OCI-LY7 (cell line): ENCODE measurements at places on chromosomes 4 and X. TPM values are rescaled to one million over a fixed set of nuclear protein-coding genes. Genes with fewer than 3 reads are reported as not detected.
A peak's percentile ranks its signal among the peaks of the same experiment; 100 is the strongest.

DNA sequence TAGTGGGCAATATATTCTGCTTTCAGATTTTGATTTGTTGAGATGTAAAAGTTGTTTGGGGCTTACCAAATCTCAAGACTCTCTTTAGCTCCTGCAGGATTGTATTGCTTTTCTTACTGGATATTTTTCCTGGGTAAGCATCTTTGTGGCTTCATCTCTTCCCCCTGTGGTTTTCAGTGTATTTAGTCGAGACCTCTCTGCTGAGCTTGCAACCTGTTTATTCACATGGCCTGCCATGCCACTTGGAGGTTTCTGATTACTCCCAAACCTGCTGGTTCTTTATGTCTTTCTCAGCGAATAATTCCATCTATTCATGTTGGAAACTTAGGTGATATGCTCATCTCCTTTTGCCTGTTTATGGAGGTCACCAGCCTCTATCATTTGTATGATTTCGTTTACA, 10.9 kb downstream of the CCNG2 start:
- no peak for DNase-seq

DNA sequence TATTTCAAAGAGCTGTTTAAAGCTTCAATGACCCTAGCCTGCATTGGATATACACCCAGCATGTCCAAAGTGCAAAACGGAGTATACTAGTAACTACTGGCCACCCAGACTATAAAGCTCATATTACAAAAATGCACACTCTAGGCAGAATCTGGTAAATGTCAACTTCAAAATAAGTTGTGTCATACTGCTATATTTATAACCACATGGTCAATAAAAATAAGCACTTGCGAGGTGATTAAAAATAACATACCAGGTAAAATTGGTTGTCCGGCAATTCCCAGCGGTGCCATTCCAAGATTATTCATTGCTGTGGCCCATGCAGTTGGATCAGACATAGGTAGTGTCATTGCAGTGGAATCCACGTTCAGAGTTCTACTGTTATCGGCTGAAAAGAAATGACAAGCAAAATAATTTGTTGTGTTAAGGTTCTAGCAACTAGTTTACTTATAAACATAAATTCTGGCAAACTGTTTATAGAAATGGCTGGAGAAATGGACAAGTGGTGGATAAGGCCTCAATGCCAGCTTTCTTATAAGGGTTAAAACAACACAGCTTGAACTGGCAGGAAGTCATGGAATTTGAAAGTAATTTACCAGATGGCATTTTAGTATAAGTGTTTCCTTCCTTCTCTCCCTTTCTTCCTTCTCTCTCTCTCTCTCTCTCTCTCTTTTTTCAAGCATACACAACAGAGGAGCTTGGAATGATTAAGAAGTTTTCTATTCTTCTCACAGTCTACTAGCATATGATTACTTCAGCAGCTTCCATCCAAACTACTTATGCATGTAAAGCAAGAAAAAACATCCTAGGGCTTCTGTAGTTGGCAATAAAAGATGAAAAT, 199.9 kb downstream of the ENOX2 start:
- no peak for DNase-seq

DNA sequence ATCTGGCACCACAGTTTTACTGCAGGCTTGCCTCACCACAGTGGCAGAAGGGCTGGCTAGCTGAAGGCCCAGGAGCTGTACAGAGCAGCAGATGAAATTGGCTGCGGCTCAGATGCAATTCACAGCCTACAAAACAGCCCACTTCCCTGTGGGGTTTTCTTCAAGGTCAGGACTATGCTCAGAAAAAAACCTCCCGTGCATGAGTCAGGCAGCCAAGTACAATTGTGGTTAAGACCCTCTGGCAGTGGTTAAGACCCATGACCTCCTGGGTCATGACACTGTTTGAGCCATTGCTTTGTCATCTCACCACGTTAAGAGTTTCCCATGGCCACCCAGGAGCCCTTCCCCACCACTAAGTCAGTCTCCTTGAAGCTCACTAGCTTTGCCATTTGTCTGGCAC, 276.3 kb downstream of the HNRNPD start:
- no peak for DNase-seq

DNA sequence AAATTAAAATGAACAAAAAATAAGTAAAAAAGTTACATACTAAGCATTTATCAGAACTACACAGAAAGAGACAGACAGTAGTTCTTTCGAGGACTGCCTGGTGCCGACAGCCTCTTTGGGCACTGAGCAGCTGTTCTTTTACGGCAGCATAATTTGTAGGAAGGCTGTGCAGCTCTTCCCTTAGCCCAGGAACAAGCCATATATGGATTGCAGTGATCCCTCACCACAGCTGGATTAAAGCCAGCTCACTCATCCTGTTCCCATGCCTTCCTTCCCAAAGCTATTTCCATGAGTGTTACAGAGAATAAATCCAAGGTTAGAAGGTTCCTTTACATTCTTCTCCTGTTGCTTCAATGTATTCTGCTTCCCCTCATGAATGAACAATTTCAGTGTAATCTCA, 71.7 kb downstream of the DDX60L start:
- DNase-seq: no peak

- peak; percentile 84 for DNase-seq
Measured at GRCh38 chrX:4754878-4755604, 1041.6 kb upstream of the PRKX start.

- DNase-seq: peak; percentile 54
Measured at GRCh38 chrX:45070116-45071007, 130.3 kb downstream of the DIPK2B start.

DNA sequence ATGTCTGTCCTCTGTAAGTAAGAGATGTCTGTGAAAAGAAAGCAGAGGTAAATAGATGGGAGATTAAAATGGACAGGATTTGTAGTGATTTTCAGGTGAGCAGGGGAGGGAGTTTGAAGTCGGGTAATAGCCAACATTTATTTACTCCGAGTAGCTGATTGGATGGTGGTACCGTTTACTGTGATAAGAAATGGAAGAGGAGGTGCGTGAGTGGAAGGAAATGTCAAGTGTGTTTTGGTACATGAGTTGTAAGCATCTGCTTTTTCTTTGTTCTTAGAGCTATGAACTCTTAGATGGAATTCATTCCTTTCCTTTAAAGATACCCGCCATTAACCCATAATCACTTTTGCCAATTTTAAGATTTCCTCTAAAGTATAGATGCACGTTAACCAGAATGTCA, 45.5 kb downstream of the SGMS2 start:
- no peak for DNase-seq

DNA sequence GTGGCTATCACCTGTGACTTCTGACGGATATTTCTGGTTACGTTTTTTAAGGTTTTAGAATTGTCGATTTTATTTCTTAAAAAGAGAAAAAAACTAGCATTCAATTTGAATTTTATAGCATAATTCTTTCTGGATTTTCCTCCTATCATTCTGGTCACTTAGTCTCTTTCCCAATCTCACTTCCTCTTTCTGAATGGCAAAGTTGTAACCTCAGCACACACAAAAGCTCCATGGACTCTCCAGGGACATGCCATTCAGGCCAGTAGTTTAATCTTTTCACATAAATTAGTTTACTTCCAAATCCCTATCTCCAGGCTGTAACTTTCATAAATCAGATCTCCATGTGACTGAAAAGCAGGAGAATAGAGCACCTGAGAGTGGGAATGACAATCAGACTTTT, 110.7 kb downstream of the ARAP2 start:
- DNase-seq: no peak

GRCh38 chrX:7109049-7109531, 38.4 kb upstream of the STS start:
- peak; percentile 59 for DNase-seq

DNA sequence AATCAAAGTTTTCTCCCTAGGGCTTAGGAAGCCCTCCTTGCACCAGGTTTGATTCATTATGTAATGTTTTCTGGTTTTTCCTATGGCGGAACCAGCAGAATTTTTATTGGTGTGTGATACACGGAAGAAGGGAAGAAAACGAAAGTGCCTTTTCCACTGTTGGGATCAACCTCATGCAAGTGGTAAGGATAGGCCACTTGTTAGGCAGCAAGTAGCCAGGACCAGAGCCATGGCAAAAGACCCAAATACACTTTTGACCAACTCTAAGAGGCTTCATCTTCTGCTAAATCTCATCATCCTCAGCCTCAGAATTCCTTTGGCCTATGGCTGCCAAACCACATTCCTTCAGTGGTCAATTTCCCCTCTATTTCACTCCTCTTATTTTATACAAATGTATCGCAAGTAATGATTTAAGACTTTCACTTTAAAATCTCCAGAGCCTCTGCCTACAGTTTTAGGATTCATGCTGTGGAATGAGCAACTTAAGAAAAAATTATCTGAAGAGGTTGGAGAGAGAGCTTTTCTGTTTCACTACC, 21.2 kb downstream of the PPAT start:
- DNase-seq: no peak

DNA sequence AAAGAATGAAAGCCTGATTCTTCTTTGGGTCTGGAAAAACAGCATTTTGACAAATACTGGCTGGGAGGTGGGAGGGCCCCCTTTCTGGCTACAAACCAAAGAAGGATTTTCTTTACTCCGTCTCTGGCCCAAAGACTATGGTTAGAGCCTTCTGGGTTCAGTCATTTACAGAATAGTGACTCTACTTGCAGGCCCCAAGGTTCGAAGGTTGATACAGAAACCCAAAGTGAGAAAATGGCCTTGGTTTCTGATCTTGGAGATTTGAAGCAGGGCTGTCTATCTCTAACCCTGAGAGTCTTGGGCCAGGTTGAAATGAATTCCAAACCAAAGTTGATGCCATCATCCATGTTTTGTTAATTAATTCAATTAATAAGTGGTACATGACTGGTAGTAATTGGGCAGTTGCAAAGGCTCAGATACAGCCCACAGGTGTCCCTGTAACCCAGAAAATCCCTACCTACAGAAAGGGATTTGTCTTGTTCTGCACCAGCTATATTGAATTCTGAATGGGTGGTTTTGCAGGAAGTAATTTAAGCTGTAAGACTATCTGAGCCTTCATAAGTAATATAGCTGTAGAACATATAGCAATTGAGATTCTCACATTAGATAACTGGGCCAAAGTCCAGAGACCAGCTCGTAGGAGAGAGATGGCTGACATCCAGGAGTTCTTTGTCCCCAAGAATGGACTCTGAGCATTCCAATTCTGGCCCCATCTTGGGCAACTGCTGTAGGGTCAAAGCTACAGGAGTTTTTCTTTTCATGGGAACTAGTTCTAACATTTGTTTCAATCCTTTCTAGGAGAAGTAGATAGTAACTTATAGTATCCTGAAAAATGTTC, 34.5 kb downstream of the CHRNA9 start:
- DNase-seq: no peak

GRCh38 chr4:166077782-166078181, 204.7 kb downstream of the TLL1 start:
- no peak for DNase-seq

- no peak for DNase-seq
Measured at GRCh38 chr4:36303426-36304137, 22.2 kb downstream of the DTHD1 start.

DNA sequence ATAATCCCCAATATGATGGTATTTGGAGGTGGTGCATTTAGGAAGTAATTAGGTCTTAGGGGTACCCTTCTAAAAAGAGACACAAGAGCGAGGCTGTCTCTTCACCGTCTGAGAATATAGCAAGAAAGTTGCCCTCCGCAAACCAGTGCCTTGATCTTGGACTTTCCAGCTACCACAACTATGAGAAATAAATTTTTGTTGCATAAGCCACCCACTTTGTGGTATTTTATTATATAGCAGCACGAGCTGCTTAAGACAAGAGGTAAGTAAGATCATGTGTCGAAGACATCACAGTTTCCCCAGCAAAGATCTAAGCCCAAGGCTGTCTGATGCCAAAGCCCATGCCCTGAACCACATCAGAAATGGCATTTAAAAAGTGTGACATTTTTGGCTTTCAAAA, 9.6 kb upstream of the EXOSC9 start:
- no peak for DNase-seq

DNA sequence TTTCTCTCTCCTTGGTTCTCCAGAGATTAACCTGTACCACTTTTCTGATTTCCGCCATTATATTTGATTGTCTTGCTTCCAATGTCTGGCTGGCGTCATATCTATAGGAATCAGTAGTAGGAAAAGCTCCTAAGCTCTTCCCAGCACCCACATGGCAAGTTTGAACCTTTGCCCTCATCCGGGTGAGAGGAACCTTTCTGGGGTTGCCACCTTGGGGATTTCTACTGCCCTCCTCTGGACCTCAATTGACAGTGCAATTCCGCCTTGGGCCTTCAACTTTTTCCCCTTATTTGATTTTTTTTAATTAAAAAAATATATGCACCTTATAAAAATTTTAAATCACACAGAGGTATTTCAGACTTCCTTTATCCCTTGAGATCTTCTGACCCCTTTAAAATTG, 2.0 kb upstream of the CXorf66 start:
- DNase-seq: peak; percentile 15

- DNase-seq: no peak
Measured at GRCh38 chr4:2790583-2791517, 2.0 kb upstream of the SH3BP2 start.

DNA sequence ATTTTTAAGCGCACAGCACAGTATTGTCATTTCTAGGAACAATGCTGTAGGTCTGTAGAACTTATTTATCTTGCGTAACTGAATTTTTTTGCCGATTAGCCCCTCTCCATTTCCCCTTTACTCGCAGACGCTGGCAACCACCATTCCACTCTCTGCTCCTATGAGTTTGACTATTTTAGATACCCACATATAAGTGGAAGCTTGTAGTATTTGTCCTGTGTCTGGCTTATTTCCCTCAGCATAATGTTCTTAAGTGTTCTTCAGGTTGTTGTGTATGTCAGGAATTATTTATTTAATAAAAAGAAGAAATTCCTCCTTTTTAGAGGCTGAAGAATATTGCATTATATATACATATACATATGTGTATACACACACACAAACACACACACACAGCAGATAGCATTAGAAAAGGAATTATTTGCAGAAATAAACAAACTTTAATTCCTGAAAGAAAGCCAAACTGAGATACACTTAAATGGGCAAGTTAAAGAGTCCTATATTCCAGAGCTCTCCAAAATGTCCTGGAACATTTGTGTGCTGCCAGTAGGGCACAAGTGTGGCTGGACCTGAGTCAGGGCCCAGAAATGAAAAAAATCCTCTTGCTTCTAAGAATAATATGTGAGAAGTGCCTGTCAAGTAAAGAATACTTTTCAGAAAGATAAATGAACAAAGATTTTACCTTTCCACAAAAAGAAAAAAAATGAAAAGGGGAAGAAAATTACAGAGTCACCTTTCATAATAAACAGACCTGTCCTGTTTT, 4.5 kb upstream of the ZNF330 start:
- no peak for DNase-seq

GRCh38 chr4:76947369-76947768, 2.2 kb upstream of the SEPTIN11 start:
- DNase-seq: no peak

- no peak for DNase-seq
Measured at GRCh38 chr4:143396695-143397094, 60.0 kb downstream of the GAB1 start.

USP11 gene
- 91.8 and 106 TPM in 2 replicates for total RNA-seq

NPY2R gene
- total RNA-seq: not detected in 2 replicates

CFAP47 gene
- not detected in 2 replicates for total RNA-seq

UGT2A1 gene
- total RNA-seq: not detected in 2 replicates

MEPE gene
- not detected in 2 replicates for total RNA-seq

TBX22 gene
- not detected in 2 replicates for total RNA-seq

HTRA3 gene
- total RNA-seq: not detected in 2 replicates

ETDA gene
- not detected in 2 replicates for total RNA-seq

GAGE12J gene
- not detected in 2 replicates for total RNA-seq

KANTR gene
- 26.2 and 32.9 TPM in 2 replicates for total RNA-seq

SPACA5 gene
- not detected in 2 replicates for total RNA-seq

MAGEA9B gene
- total RNA-seq: not detected in 2 replicates

FATE1 gene
- not detected in 2 replicates for total RNA-seq

REPS2 gene
- total RNA-seq: 3.8 and 4.0 TPM in 2 replicates

ANKRD37 gene
- 6.4 and 14.1 TPM in 2 replicates for total RNA-seq

FGFR3 gene
- not detected in 2 replicates for total RNA-seq

GAGE12F gene
- total RNA-seq: not detected in 2 replicates

CCKAR gene
- total RNA-seq: not detected in 2 replicates
